T-cell (primary cell): ENCODE measurements at places on chromosomes 11 and 22.

- no peak for DNase-seq
Measured at GRCh38 chr11:34407121-34407813, 31.5 kb upstream of the CAT start.

DNA sequence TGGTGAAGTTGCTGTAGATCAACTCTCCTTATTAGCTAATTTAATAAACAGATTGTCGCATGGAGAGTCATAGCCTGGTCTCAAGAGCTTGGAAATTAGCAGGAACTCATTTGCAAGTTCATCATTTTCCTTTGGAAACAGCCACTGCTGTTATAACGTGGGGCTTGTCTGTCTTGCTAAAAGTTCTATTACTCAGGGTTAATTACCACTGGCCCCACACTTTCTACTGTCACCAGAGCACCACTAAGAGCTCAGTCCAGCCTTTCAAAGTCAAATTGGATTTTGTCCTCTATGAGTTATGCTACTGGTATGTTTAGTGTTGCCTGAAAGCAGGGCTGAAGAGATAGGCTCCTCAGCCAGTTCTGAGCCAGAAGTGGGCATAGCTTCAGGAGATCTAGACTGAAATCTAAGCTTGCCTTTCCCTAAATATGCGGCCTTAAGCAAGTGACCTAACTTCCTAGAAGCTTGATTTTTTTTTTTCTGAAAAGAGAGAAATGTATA, 292.2 kb downstream of the INSC start:
- no peak for DNase-seq

DNA sequence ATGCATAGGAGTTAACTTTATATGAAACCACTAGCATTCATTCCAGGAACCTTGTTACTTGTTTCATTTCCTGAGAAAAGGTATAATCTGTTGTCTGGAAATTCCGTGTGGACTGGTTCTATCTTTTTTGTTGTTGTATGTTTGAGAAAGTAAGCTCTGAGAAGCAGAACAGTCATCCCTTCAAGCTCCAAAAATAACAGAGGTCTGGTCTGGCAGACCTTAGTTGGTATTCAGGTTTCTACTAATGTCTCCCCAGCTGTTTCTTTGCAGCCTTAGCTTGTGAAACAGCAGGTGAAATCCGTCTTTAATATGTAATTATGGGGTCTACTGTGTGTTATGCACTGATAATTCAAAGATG, 2.4 kb downstream of the RNF121 start:
- no peak for DNase-seq

DNA sequence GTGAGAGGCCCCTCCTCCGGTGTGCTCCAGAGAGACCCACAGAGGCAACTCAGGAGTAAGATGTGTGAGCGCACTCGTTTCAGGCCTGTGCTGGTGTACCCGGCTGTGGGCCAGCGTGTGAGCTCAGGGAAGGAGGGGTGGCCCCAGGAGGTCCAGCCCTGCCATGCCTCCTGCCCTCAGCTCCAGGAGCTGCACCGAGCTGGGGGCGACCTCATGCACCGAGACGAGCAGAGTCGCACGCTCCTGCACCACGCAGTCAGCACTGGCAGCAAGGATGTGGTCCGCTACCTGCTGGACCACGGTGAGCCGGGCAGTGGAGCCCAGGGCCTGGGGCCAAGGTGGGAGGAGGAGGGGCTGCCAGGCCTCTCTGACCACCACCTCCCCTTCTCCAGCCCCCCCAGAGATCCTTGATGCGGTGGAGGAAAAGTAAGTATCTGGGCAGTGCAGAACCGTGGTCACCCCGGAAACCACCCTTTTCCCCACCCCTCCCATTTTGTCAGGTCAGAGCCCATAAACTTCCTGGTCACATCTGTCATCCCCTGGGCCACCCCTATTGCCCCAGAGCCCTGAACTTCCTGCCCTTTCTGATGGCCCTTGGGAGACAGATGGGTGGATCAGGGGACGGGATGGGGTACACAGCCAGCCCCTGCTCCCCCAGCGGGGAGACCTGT, 2.5 kb upstream of the MDK start:
- no peak for DNase-seq

DNA sequence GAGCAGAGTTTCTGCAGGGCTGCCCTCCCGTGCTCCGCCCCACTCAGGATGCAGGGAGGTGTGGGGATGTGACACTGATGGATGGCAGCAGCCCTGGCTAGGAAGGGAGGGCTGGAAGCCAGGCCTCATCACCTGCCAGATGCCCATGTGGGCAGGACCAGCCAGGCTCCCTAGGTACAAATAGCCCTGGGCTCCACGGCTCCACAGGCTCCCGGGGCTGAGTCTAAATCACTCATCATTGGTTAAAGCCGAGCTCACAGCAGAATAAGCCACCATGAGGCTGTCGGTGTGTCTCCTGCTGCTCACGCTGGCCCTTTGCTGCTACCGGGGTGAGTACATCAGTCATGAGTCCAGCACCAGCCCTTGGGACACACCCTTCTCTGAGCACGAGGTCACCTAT, at the start of gene SCGB1D1:
Gene SCGB1D1, plus strand, starts transcription at position 206 of the 400 bp plus-strand sequence. Its CDS starts 69 bp downstream, at position 275.
- no peak for DNase-seq

GRCh38 chr11:125295931-125296330, 131.4 kb downstream of the PKNOX2 start:
- no peak for DNase-seq

- no peak for DNase-seq
Measured at GRCh38 chr11:14589421-14589820, 54.2 kb upstream of the PDE3B start.

DNA sequence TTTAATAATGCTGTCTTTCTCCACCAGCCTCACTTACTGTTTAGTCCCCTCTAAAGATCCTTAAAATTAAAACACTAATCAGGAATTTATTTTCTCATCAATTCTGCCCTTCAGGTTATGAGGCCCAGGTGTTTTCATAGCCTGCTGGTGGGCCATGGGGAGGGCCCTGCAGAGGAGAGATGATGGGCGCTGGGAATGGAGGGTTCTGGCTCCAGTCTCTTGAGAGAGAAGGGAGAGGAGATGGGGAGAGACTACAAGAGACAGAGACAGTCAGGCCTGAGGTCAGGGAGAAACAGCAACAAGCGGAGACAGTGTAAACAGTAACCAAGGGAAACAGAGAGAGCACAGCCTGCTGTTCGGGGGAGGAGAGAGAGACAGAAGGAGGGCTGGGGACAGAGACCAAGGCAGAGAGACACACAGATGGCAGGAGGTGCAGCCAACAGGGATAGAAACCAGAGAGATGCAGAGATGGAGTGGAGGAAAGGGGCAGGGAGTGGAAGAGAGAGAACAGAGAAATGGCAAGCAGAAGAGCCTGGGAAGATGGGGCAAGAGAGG, 187.3 kb upstream of the SYT13 start:
- no peak for DNase-seq

GRCh38 chr11:20388096-20389055, 860 bp downstream of the PRMT3 start:
- no peak for DNase-seq

DNA sequence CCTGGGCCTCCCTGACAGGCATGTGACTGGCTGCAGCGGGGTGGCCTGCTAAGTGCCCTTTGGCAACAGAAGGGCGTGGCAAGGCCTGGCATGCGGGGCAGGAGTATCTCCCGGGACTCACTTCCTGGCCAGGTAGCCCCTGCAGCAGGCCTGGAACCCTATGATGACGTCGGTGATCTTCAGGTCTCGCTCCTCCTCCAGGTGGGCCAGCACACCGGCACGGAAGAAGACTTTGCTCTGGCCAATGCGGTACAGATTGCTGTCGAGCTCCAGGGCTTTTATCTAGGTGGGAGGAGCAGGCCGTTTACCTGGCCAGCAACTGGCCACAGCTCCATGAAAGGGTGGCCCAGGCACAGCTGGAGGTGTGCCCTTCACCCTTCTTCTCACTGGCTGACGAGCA, 50.9 kb downstream of the APOL1 start:
- no peak for DNase-seq

GRCh38 chr22:42682113-42682851, 33.1 kb upstream of the CYB5R3 start:
- DNase-seq: no peak

DNA sequence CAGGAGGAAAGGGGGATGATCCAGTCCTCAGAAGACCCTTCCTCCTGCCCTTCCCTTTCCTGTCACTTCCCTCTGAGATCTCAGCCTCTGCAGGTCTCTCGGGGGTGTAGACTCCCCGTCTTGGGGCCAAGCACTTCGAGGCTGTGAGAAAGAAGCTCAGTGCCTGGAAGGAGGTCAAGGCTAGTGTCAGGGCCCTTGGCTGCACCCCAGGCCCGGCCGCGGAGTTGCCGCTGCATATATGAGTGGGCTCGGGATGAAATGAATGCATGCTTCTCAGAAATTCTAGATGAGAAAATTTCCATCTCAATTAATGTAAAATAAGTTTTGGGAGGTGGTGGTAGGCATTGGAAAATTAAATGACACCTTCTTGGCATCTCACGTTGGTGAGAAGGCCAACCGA, 1313.7 kb downstream of the BRD1 start:
- DNase-seq: no peak

GRCh38 chr22:46436595-46437175, 100.7 kb downstream of the CELSR1 start:
- no peak for DNase-seq

GRCh38 chr11:70734379-70734778, 336.1 kb downstream of the CTTN start:
- DNase-seq: no peak

GRCh38 chr11:93652161-93652597, 9.3 kb upstream of the CEP295 start:
- no peak for DNase-seq

- DNase-seq: no peak
Measured at GRCh38 chr11:86508604-86509587, 134.2 kb downstream of the CCDC81 start.

- peak; percentile 11 for DNase-seq
Measured at GRCh38 chr11:61477727-61478148, 30.8 kb upstream of the LRRC10B start.

GRCh38 chr11:63375434-63375833, 5.8 kb downstream of the SLC22A9 start:
- DNase-seq: no peak

- no peak for DNase-seq
Measured at GRCh38 chr11:112537026-112537425, 276.4 kb upstream of the PLET1 start.

GRCh38 chr11:130515829-130516553, 67.5 kb downstream of the ADAMTS15 start:
- no peak for DNase-seq

GRCh38 chr11:31397239-31397834, 27.7 kb downstream of the DNAJC24 start:
- DNase-seq: no peak

- DNase-seq: no peak
Measured at GRCh38 chr11:32831221-32831620, 1.5 kb downstream of the PRRG4 start.

- no peak for DNase-seq
Measured at GRCh38 chr22:41528938-41529561, 15.2 kb downstream of the POLR3H start.

GRCh38 chr11:8250981-8251615, 12.6 kb downstream of the LMO1 start:
- DNase-seq: no peak

DNA sequence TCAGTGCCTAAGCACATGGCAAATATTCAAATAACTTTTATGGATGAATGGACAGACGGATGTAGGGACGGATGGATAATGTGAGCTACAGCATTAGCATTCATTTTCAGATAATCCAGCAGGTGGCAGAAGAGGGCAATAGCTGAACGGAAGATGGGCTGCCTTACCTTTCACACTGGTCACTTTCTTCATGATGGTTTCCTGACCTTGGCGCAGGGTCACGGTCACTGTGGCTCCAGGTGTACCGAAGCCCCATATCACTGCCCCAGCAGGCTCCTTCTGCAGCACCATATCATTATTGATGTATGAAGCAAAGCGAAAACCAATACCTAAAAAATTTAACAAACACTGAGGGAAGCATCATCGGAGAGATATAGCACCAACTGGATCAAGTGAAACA, 4.3 kb downstream of the SIAE start:
- DNase-seq: peak; percentile 10

- DNase-seq: no peak
Measured at GRCh38 chr11:123375832-123376231, 54.2 kb upstream of the GRAMD1B start.

GRCh38 chr22:43720716-43721115, 91.4 kb downstream of the EFCAB6 start:
- DNase-seq: no peak

- DNase-seq: no peak
Measured at GRCh38 chr11:55357560-55358184, 10.1 kb upstream of the OR4A15 start.

GRCh38 chr11:77705195-77705875, 67.7 kb upstream of the CLNS1A start:
- DNase-seq: peak; percentile 15

DNA sequence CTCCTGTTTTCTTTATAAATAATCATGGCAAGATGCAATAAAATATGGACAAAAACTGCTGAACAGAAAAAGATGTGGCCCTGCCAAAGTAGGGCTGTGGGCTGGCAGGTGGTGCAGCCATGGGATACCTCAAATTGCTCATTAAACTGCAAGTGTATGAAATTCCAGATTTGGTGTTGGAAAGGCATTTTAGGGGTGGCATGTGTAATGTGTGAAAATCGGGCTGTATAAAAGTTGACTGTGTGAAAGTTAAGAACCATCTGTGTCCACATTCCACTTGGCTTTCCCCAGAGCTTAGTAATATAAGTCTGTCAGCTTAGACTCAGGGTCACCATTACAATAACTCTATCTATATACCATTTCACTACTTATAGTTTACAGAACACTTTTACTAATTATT, 34.8 kb upstream of the FZD4 start:
- no peak for DNase-seq

- DNase-seq: no peak
Measured at GRCh38 chr11:111694851-111695250, 71.3 kb downstream of the PPP2R1B start.

- no peak for DNase-seq
Measured at GRCh38 chr11:100576718-100577021, 110.4 kb upstream of the ARHGAP42 start.

DNA sequence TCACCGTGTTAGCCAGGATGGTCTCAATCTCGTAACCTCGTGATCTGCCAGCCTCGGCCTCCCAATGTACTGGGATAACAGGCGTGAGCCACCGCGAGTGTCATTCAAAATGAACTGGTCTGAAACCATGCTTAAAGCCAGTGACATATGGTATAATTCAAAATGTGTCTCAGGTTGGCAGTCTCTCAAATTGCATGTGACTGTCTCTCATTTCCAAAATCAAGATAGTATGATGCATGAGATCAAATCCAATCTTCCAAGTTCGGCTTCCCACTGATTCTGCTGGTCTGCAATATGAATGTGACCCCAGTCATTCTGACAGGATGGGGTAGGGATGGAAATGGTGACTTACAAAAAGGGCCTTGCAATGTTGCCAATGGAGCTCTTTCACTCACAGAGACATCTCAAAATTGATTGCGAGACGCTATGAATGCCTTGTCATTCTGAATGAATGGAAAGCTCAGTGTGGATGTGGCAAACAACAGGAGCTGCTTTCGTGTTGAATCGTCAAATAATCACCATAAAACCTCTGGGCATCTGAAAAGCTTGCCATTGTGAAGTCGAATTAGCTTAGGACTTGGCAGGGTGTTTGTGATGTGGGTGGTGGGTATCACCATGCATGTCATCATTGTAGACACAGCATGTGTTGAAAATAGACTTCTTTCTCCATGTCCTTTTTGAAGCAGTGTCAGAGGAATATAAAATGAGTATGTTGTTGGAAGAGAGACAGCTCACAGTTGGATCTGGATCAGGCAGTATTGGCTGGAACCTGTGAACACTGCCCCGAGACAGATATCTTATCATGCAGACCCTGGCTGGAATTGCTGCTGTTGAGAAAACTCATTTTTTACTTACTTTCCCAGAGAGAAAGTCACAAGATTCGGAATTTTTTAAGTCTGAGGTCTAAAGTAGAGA, 12.2 kb downstream of the SLN start:
- DNase-seq: no peak
